ENCODE measurements at places on chromosomes 2 and 18.

- no peak for DNase-seq
These were observed 45.8 kb downstream of the ATIC start for GRCh38 chr2:215357660-215358059.

DNA sequence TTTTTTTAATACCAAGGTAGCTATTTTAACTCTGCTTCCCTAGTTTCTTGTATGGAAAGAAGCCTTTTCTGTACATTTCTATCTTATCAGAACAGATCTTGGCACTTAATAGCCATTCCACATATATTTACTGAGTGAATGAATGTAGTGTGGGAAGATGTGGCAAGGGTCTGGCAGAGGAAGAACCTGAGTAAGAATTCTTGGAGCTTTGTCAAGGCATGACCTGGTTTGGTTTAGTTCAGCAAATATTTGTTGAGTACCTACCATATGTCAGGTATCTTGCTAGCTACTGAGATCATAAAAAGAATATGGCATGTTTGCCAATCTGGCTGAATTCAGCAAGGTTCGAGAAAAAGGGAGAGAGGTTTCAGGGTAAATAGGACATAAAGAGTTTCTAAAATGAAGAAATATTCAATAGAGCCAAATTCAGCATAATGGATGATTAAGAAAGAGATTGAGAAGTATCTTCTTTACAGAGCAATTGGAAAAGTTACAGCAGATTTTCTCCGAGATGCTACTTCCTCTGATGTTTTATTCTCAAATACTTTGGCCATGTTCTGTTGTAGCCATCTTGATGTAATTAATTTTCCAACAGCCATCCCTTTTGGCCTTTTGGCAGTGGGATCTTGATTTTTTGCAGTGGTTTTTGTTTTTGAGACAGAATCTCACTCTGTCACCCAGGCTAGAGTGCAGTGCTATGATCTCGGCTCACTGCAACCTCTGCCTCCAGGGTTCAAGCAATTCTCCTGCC is 21.7 kb upstream of the MEP1B start:
- no peak for DNase-seq

- peak; percentile 25 for DNase-seq
These were observed 186.2 kb upstream of the GCFC2 start for GRCh38 chr2:75896779-75897366.

DNA sequence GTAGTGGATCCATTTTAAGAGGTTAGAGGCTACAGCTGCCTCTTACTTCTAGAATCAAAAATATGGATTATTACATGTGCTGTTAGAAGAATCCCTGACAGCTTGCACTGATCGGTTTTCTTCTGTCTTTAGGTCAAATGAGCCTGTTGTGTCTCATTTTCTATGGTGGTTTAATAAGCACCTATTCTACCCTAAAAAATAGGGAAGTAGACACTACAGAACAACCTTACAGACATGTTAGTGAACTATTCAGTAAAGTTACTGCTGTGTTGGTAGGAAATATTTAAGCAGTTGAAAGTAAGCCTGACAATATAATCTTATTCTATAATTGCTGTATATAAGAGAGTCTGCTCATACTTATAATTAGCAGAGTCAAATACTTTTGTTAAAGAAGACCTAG is 168.5 kb upstream of the NOSTRIN start:
- no peak for DNase-seq

GRCh38 chr2:66521291-66521922 is 86.5 kb downstream of the MEIS1 start:
- no peak for DNase-seq

- peak; percentile 80 for DNase-seq
These were observed 209.4 kb upstream of the SP5 start for GRCh38 chr2:170505631-170506275.

GRCh38 chr2:63792530-63792929 is 49.2 kb upstream of the UGP2 start:
- DNase-seq = no peak

DNA sequence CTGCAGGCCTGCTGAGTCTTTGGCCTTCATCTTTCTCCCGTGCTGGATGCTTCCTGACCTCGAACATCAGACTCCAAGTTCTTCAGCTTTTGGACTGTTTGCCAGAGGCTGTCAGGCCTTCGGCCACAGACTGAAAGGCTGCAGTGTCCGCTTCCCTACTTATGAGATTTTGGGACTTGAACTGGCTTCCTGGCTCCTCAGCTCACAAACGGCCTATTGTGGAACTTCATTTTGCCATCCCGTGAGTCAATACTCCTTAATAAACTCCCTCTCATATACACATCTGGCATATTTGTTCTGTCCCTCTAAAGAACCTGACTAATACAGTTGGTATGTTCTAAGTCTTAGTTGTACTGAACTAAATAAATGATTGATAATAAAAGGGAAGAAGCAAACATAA is 702.8 kb upstream of the LINC00305 start:
- DNase-seq = peak; percentile 65

GRCh38 chr2:95275151-95275515 is 884 bp downstream of the PROM2 start:
- no peak for DNase-seq
